ENCODE measurements at places on chromosomes 1 and 21. TPM values are rescaled to one million over a fixed set of nuclear protein-coding genes. Genes with fewer than 3 reads are reported as not detected.

GRCh38 chr1:181097242-181097641 lies 8.7 kb downstream of the IER5 start:
- no peak for DNase-seq

The LCE1A gene
- total RNA-seq, result not detected

The COL6A2 gene
- total RNA-seq, result 2.0 TPM

- DNase-seq, result no peak
Observed at GRCh38 chr1:170881268-170882265, 53.8 kb upstream of the MROH9 start.

DNA sequence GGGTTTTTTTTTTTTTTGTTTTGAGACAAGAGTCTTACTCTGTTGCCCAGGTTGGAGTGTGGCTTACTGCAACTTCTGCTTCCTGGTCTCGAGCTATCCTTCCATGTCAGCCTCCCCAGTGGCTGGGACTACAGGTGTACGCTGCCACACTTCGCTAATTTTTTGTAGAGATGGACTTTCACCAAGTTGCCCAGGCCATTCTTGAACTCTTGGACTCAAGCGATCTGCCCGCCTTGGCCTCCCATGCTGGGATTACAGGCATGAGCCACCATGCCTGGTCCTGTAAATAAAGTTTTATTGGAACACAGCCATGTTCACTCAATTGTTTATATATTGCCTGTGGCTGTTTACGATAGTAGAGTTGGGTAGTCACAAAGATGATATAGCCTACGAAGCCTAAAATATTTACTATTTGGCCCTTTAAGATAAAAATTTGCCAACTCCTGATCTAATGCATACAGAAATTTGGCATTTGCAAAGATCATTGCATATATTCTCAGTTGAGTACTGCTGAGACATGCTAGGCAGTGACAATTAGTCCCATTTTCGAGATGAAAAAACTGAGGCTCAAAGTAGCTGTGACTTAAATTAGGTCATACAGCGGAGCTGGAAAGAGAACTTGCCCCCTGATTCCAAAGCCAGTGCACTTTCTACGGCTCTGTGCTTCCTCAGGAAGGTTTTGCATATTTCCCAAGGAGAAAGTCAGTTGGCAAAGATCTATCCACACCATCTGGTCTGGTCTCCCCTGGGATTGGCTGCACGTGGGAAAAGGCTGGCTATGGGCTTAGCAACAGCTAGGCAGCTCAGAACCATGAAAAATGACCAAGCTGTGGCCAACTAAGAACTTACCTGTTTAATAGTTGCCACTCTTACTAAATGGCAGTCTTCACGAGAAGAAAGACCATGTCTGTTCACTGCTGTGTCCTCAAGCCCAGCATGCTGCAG lies 19.4 kb downstream of the MECR start:
- no peak for DNase-seq

DNA sequence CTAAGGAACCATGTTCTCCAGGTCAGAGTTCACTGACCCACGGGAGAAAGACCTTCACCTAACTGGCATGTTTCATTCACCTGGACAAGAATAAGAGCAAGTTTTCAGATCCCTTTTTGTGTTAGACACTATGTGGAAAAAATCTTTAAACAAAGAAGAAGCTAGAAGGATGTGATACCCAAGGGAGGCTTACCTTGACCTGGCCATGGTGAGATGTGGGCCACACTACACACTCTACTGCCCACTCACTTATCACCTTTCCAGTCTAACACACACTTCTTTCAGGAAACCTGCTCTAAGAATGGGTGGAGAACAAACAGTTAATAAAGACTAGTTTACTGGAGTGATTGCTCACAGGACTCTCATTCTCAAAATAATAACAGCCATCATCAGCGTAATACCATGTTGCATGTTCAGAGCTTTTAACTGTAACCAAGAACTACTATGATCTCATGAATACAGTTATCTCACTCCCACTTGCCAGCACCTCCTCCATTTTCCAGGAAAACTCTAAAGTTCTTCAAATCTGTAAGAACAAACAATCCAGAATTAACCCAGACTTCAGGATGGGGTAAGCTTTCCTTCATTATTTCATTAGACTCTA lies 1.4 kb downstream of the RGS8 start:
- no peak for DNase-seq

The ST6GALNAC5 gene
- not detected for total RNA-seq

The EXTL1 gene
- total RNA-seq, result not detected

DNA sequence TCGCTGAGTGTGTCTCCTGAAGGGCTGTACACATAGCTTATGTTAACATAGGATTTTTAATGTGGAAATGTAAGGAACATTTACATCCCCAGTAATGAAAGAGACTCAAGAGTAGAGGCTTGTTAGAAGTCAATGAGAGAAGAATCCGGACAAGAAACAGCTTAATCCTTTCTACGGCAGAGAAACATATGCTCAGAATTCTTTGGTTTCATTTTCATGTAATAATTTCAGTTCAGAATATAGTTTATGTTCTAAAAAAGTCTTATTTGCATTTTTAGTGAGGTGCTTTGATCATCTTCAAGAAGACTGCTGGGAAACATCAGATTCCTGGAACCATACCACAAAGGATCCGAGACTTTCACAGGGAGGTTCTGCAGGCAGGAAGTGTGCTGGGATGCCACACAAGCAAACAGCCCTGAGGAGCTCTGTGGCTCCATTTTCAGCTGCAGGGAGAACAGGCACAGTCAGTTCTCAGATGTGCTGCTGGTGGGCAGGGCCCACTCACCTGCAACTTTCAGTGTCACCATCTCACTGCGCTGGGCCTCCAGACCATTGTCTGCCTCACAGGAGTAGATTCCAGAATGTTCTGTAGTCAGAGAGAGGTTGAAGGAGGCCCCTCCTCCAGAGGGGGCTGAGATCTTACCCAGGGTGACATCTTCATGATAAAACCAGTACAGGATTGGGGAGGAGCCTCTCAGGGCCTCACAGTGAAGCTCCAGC lies 28.4 kb downstream of the FCRL5 start:
- no peak for DNase-seq

- DNase-seq, result no peak
Observed at GRCh38 chr21:34534522-34534921, 22.5 kb upstream of the KCNE1 start.

Measured in activated CD4-positive, alpha-beta T cell treated with anti-CD3 and anti-CD28 coated beads, Interleukin-2, amount 10 ng/mL, durations not matched to agents 24 days and 14 days (primary cell).